ENCODE measurements at places on chromosomes 5 and 9.

GRCh38 chr9:19464061-19464763 is 55.4 kb downstream of the ACER2 start:
- DNase-seq = no peak

- DNase-seq = no peak
These were observed 21.9 kb upstream of the DUSP1 start for GRCh38 chr5:172792701-172793570.

- no peak for DNase-seq
These were observed 140.3 kb upstream of the RASA1 start for GRCh38 chr5:87127426-87127825.

DNA sequence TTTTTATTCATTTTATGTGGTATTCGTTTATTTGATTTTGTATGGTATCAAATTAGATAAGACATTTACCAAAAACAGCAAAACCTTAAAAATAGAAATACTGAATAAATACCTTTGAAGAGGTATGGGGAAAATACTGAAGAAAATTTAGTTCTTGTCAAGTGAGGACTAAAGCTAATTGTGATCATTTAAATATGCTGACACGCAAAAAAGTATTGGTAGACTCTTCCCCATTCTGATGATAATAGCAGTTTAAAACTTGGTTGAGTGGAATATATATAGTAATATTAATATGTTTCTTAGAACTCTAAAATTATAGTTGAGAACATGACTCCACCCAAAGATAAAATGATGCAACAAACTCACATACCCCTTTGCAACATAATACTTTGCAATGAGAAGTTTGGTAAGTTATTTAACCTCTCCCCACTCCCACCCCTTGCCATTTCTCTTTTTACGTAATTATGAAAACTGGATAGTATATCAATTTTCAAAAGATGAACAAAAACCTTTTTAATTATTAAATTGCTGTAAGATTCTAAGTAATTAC is 30.1 kb upstream of the SNX24 start:
- no peak for DNase-seq

- no peak for DNase-seq
These were observed 12.7 kb downstream of the CSF1R start for GRCh38 chr5:150073677-150074076.

- no peak for DNase-seq
These were observed 225.8 kb downstream of the MEF2C start for GRCh38 chr5:88657136-88657535.

GRCh38 chr5:171986772-171987171 is 19.7 kb downstream of the FBXW11 start:
- DNase-seq = no peak

GRCh38 chr9:124045076-124045829 is 33.7 kb downstream of the LHX2 start:
- DNase-seq = no peak

GRCh38 chr9:108664309-108665255 is 191.2 kb downstream of the ACTL7B start:
- DNase-seq = no peak

DNA sequence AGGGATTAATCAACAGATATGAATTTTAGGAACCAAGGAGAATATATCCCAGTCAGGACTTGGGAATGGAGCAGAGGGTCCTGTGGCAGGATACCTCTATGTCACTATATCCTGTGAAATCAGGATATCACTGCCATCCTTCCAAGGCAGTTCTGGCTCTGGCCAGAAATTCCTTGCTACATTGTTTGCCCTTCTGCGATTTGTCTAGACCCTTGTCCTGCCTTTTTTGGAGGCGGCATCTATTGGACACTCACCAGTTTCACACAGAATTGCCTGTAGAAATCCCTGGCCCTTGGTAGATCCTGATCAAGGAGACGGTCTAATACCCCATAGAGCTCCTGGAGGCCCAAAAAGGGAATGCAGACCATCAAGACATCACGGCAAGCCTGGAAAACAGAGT is 71.2 kb downstream of the MROH2B start:
- no peak for DNase-seq

DNA sequence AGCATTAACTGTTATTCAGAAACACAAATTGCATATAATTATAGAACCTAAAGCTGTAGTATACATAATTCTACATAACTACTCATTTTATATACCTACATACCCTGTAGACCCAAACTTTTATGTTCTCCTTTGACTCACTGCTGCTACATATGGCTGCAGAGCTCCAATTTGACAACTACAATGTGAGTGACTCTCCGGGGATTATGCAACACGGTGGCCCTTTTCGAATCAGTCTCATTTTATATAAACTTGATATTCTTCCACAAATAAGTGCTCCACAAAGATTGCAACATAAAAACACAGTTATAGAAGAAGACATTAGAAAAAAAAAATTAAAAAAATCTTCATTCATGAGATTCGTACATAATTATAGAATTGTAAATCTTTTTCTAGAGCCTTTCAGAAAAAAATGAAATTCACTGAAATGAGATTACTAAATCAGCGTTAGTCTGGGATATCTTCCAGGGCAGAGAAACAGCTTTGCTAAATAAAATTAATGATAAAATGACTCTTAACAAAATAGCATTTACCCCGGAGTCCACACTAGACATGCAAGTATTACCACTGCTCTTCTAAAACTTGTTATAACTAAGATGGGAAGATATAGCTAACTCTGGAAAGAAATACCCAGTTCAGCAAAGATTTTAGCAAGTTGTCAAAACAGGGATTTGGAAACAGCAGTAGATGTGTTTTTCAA is 52.6 kb downstream of the SRFBP1 start:
- no peak for DNase-seq

DNA sequence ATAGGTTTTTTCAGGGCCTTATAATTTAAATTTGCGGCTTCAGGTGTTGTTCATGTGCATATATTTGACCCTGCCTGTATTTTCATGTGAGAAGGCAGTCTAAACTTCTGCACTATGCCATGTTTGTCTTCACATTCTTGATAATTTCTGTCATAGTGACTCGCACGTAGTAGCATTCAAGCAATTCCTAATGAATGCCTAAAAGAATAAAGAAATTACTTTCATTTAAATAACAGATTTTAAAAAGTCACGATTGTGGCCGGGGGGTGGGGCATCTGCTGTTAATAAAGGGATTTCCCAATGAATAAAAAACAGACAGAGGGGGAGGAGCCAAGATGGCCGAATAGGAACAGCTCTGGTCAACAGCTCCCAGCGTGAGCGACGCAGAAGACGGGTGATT is 318.0 kb downstream of the ADAMTS6 start:
- no peak for DNase-seq

DNA sequence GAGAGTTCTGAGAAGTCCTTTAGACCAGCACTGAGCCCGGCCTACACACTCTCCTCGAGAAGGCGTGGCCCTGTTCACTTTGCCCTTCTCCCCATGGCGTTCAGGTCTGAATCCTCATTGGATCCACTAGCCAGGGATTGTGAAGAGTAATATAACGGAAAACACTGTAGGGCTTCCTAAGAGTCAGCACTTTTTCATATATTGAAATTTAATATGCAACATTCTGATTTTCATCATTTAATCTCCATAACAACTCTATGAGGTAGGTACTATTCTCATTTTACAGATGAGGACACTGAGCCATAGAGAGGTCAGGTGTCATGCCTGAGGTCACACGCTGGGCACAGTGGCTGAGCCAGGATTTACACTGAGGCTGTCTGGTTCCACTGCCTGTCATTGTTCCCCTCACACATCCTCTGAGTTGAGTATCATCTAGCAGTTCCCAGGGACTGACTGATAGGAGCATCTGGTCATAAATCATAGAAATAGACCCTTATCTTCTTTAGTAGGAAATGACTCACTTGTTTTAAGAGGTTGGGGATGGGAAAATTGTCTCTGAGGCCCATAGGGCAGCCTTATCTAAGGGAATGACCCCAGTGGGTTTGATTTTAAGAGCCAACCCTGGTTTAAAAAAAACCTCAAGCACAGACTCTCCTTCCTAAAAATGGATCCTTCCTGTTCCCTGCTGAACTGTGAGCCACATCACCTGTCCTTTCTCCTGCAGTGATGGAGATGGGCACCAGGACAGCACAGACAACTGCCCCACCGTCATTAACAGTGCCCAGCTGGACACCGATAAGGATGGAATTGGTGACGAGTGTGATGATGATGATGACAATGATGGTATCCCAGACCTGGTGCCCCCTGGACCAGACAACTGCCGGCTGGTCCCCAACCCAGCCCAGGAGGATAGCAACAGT is 41.2 kb downstream of the THBS4 start:
- no peak for DNase-seq

DNA sequence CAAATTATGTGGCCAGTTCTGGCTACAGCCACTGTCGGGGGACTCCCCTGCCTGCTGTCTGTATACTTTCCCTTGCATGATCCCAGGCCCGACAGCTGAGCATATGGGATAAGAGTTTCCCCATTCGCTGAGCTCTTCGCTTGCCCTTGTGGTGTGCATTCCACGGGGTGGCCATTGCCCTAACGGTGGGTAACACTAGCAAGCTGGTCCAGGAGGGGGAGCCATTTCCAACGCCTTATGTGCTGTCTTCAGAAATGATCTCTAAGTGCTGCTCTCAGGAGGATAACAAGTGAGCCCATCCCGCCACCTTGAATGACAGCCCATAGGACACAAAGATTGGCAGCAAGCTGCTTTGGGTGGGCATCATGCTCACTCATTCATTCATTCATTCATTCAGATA is 190.9 kb downstream of the FSTL4 start:
- DNase-seq = peak; percentile 12

DNA sequence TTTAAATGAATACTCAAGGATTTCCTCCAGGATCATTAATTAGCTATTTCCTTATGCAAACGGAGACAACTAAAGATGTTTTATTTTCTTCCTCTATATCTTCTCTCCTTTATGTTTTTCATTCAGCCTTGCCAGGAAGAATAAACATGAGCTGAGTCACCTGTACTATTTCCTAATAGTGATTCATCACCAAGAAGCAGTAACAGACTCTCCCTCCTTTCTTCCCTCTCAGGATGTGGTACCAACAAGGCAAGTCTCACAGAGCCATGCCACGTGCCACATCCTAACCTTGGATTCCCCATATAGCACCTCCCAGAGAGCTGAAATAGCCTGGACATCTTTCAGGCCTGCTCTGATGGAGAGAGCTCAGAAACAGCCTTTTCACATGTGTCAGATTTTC is 758.6 kb upstream of the DMAC1 start:
- no peak for DNase-seq

- no peak for DNase-seq
These were observed 8.9 kb downstream of the PRRT1B start for GRCh38 chr9:131554087-131554842.

DNA sequence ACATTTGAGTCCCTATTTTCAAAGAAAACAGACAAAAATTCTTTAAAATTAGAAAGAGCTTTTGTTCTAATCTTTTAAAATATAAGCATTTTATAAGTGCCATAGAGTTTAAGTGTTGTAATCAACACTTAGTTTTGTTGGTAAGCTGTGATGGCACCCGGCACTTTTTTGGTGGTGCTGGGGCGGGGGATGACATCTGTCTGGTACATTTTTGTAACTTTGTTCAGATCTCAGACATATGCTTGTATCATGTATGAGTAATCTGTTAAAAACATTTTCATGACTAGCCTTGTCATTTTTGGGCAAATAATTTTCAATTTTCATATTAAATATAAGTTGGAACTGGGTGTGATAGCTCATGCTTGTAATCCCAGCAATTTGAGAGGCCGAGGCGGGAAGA is 51.7 kb downstream of the UBAP1 start:
- no peak for DNase-seq

GRCh38 chr9:78930281-78930680 is 633.4 kb downstream of the PSAT1 start:
- no peak for DNase-seq

GRCh38 chr5:170597109-170597751 is 93.4 kb downstream of the KCNIP1 start:
- DNase-seq = no peak

DNA sequence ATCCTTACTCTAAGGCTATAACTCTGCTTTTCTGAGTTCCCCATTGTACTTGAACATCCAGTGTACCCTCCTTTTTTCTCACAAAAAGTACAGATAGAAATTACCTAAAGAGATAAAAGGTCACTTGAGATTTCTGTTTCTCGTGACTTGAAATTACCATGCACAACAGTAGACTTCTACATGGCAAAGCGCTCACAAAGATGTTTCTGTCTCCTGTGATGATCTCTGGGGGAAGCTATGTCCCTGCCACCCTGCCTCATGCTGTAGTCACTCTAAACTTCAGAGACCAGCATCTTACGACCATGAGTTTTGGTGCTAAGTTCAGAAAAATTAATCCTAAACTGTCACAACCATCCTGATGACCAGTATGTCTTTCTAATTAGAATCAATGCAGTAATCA is 36.2 kb downstream of the NFIB start:
- no peak for DNase-seq

DNA sequence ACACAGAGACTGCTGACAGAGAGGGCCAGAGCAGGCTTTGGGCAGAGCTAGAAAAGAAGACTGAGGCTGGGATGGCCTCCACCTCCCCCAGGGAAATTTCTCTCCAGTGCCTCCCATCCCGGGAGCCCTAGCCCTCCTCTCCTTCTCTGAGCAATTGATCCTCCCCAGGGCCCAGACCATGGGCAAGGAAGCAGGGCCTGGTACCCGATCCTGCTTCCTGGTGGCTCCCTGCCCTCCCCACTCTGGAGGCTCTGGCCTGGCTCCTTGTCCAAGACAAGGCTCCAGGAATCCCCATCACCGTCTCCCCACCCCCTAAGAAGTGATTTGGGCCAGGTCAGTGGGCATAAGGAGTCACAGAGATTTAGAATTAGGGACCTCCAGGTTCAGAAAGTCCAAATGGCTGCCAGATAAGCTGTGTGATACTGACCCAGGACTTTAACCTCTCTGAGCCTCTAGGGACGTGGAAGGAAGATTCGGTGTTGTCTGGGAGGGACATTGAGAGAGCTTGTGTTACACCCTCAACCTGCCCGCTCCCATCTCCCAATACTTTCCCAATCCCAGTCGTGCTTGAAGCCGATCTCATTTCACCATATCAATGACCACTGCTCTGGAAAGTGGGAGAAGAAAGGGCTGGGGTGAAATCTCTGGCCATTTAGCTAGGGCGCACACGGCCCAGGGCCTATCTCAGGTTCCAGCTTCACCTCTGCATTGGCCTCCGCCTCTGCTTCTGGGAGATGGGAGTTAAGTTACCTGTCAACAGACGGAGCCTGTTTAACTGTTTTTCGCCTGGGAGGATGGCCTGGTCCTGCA is 25.8 kb upstream of the KIF12 start:
- DNase-seq = no peak

DNA sequence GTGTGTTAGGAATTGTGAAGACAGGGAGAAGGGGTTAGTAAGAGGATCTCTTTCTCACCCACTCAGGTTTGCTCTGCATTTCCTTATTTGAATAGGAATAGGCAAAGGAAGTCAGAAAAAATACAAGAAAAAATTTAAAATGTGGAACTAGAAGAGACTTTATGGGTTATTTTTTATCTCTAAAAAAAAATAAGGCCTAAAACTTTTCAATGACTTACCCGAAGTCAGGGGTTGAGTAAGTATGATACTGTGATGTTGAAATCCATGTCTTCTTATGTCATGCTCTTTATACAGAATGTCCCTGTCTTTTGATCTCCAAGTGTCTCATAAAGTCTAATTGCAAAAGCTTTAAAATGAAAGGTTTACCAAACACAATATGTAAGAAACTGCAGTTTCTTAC is 148.3 kb upstream of the PIK3R1 start:
- peak; percentile 60 for DNase-seq

GRCh38 chr9:35740243-35740642 is 7.8 kb downstream of the CREB3 start:
- no peak for DNase-seq

Data from AML-193 (cell line).